Heart left ventricle (tissue), 16 donors: ENCODE measurements at places on chromosomes 5 and 9. TPM values are rescaled to one million over a fixed set of nuclear protein-coding genes. Genes with fewer than 3 reads are reported as not detected.

COL5A1 gene
- polyA plus RNA-seq, result 8.5 TPM

ANKRD34B gene
- polyA plus RNA-seq, result not detected

CHD1 gene
- 9.9 TPM for polyA plus RNA-seq

PCDHGA8 gene
- polyA plus RNA-seq, result 0.76 TPM

PPIP5K2 gene
- polyA plus RNA-seq, result 16.6 TPM

ZCCHC7 gene
- 3.5 TPM for polyA plus RNA-seq

CRAT gene
- polyA plus RNA-seq, result 64.7 TPM

TMEM171 gene
- polyA plus RNA-seq, result not detected

COL23A1 gene
- 9.3 TPM for polyA plus RNA-seq

PLAC8L1 gene
- not detected for polyA plus RNA-seq

GRK6 gene
- polyA plus RNA-seq, result 29.5 TPM

CMBL gene
- polyA plus RNA-seq, result 20.8 TPM

GRCh38 chr9:89477384-89477783, 20.5 kb downstream of the SEMA4D start:
- no peaks in the 10 kb centered on the region for H3K27me3 ChIP-seq
- peaks cover 17% of the 10 kb centered on the region for H3K4me1 ChIP-seq
- no peak overlapping the region for H3K27ac ChIP-seq
- no peak overlapping the region for H3K4me3 ChIP-seq
- H3K36me3 ChIP-seq, result no peaks in the 10 kb centered on the region

DNA sequence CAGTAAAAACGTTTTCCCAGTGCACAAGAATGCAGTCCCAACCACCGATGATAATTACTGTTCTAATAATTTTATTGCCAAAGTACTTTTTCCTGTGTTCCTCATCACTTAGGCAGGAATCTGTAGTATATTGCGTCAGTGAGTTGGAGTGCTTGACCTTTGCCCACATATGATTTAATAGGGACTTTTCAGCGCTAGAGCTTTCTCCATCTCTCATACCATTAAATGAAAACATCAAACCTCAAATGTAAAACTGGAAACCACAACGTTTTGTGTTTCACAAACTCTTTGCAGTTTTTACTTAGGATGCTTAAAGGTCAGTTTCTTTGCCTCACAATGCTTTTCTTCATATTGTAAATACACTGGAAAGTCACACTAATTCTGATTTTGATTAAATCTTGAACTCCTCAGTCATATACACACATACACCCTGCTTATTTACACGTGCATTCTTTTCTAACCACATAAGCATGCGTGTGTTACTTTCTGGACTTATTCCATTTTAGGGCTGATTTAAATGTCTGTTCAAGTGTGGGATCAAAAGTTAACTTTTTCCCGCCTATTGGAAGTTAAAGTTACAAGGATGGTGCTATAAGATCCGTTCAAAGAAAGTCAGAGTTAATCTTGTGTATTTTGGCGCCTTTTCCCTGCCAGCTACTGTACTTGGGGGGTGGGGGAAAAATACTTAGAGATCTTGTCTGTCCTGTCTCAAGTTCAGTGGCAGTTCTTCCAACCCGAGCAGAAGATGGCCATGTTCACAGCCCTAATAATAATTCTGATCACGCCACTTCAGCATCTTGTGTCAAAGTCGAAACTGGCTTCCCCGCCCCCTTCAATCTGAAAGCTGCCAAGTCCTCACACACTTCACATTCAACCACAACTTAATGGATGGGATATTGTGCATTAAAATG, 6.6 kb upstream of the NFIB start:
- H3K36me3 ChIP-seq, result no peaks in the 10 kb centered on the region
- peak overlapping the region; percentile 99 for H3K27ac ChIP-seq
- peaks cover 19% of the 10 kb centered on the region for H3K27me3 ChIP-seq
- DNase-seq, result no peak

DNA sequence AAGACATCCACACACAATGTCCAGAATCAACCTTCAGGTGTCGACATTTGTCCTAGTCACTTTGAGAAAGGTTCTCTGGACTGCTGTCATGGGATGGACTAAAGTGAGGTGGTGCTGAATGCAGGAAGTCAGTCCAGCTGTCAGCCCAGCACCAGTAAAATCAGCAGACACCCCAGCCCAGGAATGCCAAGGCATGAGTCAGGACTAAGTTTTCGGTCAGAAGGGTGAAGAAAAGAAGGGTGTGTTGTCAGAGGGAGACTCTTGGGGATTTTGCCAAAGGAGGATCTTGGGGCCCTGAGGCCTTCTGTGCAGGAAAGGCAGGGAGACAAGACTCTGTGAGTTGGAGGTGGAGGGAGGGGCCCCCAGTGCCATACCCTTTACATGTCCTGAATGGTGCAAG, 69.0 kb upstream of the XPA start:
- H3K4me1 ChIP-seq, result no peaks in the 10 kb centered on the region
- H3K27me3 ChIP-seq, result peaks cover 4% of the 10 kb centered on the region
- H3K4me3 ChIP-seq, result no peak overlapping the region
- H3K36me3 ChIP-seq, result no peaks in the 10 kb centered on the region
- DNase-seq, result no peak

- peaks cover 5% of the 10 kb centered on the region for H3K4me1 ChIP-seq
- H3K36me3 ChIP-seq, result no peaks in the 10 kb centered on the region
- peaks cover 57% of the 10 kb centered on the region for H3K27me3 ChIP-seq
- H3K27ac ChIP-seq, result no peak overlapping the region
Observed at GRCh38 chr5:93585041-93585766, 2.2 kb downstream of the NR2F1 start.

GRCh38 chr5:26681861-26682260, 356.5 kb downstream of the CDH9 start:
- H3K27me3 ChIP-seq, result no peaks in the 10 kb centered on the region
- H3K4me1 ChIP-seq, result no peaks in the 10 kb centered on the region
- H3K27ac ChIP-seq, result no peak overlapping the region
- H3K4me3 ChIP-seq, result no peak overlapping the region
- H3K36me3 ChIP-seq, result no peaks in the 10 kb centered on the region
- DNase-seq, result no peak

DNA sequence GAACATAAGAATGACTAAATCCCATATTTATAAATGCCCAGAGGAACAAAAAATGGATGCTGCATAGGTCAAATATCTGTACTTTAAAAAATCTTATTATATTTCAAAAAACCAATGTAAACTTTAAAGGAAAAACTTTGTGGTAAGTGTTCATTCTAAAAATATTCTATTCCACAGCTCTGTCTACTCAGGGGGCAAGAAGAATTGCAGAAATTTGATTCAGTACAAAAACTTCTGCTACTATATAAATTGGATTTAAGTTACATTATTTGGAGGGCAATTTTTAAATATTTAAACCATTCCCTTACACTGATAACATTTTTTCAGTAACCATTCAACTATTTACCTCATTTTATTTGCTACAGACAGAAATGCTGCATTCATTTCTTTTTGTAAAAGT, 32.1 kb downstream of the NFIB start:
- DNase-seq, result no peak
- no peak overlapping the region for H3K27ac ChIP-seq
- H3K27me3 ChIP-seq, result no peaks in the 10 kb centered on the region
- no peaks in the 10 kb centered on the region for H3K36me3 ChIP-seq
- no peak overlapping the region for H3K4me3 ChIP-seq
- peaks cover 79% of the 10 kb centered on the region for H3K4me1 ChIP-seq

- DNase-seq, result peak; percentile 77
- H3K4me3 ChIP-seq, result peak overlapping the region; percentile 6
- peaks cover 29% of the 10 kb centered on the region for H3K4me1 ChIP-seq
Observed at GRCh38 chr5:172559004-172559932, 81.8 kb upstream of the NEURL1B start.

GRCh38 chr5:73183481-73183891, 10.5 kb downstream of the TMEM174 start:
- no peaks in the 10 kb centered on the region for H3K36me3 ChIP-seq
- no peak overlapping the region for H3K4me3 ChIP-seq
- H3K27me3 ChIP-seq, result peaks cover 30% of the 10 kb centered on the region
- DNase-seq, result no peak

DNA sequence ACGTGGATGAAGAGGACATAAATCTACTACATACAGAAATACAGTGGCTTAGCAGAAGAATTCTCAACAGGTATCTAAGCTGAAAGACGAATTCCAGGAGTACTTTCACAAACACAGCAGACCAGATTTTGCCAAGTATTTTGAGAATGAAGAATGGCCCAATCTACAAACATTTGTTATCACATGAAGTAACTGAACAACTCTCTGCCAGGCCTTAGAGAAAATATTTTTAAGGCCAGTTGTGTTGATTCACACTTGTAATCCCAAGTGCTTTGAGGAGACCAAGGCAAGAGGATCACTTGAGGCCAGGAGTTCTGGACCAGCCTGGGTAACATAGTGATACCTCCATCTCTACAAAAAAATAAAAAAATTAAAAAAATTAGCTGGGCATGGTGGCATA, 14.3 kb downstream of the AGTPBP1 start:
- H3K27me3 ChIP-seq, result no peaks in the 10 kb centered on the region
- no peak overlapping the region for H3K27ac ChIP-seq
- no peak overlapping the region for H3K4me3 ChIP-seq
- H3K4me1 ChIP-seq, result no peaks in the 10 kb centered on the region
- no peaks in the 10 kb centered on the region for H3K36me3 ChIP-seq

DNA sequence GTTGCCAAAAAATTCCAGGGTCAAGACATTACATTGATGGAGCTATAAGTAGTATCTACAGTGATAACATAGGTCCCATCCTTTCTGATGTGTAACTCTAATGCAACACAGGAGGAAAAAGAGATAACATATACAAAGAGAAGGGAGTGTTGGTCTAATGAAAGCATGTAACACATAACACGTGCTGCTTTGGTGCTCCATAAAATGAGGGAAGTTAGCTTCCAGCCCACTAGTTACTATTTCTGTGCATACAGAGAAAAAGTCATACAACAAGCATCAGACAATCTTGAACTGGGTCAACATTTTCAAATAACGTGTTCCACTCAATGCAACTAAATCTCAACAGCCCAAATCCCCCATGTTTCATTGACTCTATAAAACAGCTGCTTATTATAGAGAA, 11.7 kb downstream of the MLLT3 start:
- H3K4me1 ChIP-seq, result peaks cover 16% of the 10 kb centered on the region
- no peaks in the 10 kb centered on the region for H3K36me3 ChIP-seq
- H3K27ac ChIP-seq, result no peak overlapping the region
- no peak overlapping the region for H3K4me3 ChIP-seq
- no peak for DNase-seq

DNA sequence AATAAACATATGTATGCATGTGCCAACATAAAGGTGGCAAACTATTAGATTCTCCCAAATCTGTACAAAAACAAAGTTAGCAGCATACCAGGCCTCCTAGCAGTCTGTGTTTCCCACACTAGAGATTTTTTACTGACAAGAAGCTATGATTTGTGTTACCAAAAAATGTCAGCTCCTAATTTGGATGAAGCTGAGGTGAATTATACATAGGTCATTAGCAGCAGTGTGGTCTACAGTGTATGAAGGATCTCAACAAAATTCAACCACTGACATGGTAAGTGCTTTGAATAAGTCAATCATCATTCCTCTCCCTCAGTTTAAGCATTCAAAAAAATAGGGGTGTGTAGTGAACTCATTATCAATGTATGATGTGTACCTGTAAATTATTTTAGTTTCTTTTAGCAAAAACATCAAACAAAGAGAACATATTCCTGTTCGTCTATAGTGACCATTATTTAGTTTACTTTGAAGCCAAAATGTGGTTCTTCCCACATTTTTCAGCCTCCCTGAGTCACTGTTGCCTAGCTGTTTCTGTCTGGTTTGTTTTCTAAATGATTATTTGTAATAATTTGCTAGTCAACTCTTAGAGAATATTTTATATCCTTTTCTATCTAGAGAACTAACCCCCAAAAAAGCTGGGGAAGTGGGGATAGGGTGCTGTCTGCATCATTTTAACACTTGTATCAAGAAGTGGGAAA, 52.1 kb upstream of the RGMB start:
- no peaks in the 10 kb centered on the region for H3K27me3 ChIP-seq
- H3K36me3 ChIP-seq, result no peaks in the 10 kb centered on the region
- H3K4me3 ChIP-seq, result no peak overlapping the region
- H3K4me1 ChIP-seq, result no peaks in the 10 kb centered on the region

- H3K4me3 ChIP-seq, result no peak overlapping the region
- H3K27ac ChIP-seq, result no peak overlapping the region
- no peaks in the 10 kb centered on the region for H3K27me3 ChIP-seq
- DNase-seq, result no peak
Observed at GRCh38 chr9:68603371-68603770, 62.7 kb upstream of the TMEM252 start.

DNA sequence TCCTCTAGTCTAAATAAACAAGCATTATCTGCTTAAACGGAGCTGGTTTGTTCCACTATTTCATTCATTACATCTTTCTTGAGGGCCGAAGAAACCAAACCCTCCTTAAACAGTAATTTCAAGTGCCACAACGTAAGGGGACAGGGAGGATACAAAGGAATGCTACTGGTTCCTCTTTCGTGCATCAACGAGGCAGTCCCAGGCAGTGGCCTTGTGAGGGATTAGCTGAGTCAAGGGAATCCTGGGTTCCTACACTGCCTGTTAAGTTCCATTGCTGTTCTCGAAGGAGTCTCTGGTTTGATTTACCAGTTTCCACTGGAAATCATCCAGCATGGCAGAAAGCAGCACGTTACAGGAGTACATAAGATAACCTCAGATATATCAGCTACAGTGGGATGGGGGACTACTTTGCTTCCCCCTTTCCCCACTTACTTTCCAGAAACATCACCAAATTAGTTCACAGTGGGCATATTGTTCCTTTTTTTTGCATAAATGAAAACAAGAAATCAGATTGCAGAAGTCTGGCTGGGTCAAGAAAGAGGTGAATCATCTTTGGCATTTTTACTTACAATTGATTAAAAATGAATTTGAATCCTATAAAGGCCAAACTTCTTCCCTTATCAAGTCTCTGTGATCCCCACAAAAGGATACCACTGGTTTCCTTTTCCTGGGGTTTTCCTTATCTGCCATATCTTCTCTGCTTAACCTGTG, 2.5 kb upstream of the RANBP3L start:
- no peak overlapping the region for H3K27ac ChIP-seq
- no peaks in the 10 kb centered on the region for H3K36me3 ChIP-seq
- peaks cover 27% of the 10 kb centered on the region for H3K4me1 ChIP-seq

GRCh38 chr5:105688227-105688792, 1982.4 kb downstream of the EFNA5 start:
- DNase-seq, result no peak
- H3K27me3 ChIP-seq, result no peaks in the 10 kb centered on the region
- H3K36me3 ChIP-seq, result no peaks in the 10 kb centered on the region
- H3K4me3 ChIP-seq, result no peak overlapping the region
- H3K4me1 ChIP-seq, result no peaks in the 10 kb centered on the region

DNA sequence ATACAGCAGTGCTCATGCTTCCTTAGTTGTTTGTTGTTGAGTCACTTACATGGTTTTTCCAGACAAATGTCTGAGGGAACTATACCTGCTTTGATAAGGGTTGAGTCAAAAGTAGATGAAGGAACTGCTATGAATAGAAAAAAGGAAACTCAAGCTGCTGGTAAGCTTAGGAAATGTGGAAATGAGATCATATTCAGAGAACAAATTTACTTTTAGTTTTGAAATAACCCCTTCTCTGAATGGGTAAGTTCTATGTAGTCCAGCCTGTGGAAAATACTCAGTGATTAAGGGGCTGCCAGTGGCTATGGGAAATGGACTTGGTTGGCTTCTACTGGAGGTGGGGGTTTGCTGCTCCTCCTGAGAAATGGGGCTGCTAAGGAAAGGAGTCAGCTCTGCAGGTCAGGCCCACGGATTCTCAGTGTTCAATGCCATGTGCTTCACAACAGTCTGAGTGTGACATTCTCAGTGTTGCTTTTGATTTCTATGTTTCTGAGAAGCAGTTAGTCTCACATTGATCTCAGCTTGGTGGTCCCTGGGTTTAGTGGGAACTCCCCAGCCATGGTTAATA, 47.7 kb upstream of the GLRX start:
- peak overlapping the region; percentile 39 for H3K27ac ChIP-seq
- peaks cover 16% of the 10 kb centered on the region for H3K4me1 ChIP-seq
- no peak overlapping the region for H3K4me3 ChIP-seq
- no peaks in the 10 kb centered on the region for H3K27me3 ChIP-seq
